ENCODE measurements at places on chromosomes 6 and 20.

GRCh38 chr6:152458648-152459644, 178.2 kb downstream of the SYNE1 start:
- DNase-seq = no peak

DNA sequence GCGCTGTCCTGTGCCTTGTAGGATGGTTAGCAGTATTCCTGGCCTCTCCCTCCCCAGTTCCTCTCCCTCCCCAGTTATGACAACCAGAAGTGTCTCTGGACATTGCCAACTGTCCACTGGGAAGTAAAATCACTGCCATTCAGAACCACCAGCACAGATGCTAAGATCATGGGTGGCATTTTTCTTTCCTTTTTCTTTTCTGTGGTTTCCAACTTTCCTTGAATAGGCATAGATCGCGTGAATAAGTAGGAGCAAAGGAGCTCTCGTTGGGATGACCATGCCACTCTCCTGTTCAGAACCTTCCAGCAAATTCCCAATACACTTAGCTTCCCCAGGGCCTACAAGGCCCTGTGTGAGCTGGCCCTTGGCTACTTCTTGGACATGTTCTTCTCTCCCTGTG, 59.0 kb downstream of the EYA2 start:
- DNase-seq = no peak

DNA sequence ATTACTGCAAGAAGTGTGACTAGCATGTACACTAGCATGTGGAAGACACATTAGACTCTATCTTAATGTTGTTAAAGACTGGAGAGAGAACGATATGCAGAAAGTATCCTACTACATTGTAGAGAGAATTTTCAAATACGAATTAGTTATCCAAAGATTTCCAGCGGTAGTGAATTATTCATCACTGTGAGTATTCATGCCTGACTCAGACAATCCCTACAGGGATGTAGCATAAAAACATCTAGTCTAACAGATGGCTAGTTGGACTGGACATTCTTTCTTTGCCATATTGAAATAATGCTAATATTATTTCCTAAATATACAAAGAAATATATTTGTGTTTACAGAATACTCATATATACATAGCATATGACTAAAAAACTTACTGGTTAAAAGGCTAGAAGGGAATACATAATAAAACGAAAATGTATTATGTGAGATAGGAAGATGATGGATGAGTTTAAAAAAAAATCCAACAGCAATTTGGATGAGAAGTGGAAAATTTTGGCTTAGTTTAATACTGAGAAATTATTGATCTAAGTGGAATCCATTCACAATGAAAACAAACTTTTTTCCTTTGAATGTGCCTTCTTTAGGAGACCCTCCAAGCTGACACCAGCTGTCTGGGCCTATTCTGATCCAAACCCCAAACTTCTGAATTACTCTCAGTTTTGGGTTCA, 580.7 kb downstream of the RFPL4B start:
- no peak for DNase-seq

DNA sequence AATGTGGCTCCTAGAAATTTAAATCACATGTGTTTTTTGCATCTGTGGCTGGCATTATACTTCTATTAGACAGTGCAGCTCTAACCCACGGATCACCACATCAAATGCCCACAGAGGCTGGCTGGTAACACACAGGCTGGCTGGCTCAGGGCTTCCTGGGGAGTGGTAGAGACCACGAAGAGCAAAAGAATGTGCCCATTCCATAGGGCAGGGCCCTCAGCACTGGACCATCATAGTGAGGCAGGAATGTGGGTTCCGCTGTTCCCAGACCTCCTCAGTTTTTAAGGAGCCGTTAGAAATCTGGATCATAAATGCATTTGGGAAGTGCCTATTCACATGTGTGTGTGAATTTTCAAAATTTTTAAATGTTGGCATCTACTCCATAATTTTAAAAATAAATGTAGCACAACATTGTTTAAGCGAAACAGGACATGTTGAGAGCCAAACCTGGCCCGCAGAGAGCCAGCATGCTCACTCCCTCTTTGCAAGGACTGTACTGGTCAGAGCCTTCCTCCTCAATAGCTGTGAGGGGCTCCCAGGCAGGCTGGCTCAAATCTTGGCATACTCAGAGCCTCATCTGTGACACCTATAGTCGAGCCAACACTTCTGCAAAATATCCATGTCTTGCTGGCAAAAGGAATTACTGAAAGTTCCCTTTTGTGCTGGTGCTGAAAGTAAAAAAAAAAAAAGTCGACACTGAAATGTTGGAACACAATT, 190.5 kb downstream of the FNDC1 start:
- no peak for DNase-seq

DNA sequence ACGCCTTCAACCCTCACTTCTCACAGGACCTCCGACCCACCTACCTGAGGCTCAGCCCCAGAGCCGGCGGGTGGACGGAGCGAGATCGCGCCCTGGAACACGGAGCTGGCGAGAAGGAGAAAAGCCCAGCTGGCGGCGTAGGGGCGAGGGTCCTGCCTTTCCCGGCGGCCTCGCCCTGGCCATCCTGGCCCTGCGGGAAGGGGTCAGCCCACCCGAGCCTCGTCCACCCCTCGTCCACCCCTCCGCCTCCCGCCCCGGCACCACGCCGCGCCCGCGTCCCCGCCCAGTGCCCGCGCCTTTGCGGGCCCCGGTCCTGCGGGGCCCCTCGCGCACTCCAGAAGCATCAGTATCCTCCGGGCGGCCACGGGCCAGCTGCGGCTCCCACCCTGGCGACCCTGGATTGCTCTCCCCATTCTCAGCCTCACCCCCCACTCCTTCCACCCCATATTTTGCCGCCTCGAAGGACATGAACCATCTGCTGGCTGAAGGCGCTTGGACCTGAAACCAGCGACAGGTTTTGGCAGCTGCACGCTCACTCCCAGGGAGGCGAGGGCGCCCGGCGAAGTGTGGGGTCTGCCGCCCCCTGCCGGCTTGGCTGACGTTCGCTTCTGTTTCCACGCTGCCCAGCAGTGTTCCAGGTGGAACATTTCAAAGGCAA, 65.1 kb downstream of the PLG start:
- no peak for DNase-seq

DNA sequence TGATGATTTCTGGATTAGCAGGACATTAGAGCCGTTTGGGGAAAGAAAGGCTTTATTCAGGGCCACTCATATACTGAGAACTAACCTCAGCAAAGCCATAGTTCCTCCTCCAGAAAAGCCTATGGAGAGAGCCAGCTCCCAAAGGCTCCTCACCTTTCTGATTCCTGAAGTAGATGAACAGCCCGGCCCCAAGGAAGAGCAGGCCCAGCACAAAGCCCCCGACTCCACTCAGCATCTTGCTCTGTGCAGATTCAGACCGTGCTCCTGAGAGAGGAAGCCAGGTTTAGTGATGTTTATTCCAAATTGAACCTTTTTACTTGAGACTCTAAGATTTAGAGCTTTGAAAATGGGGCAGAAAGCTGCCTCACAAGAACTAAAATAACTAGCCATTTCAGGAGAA, 9.1 kb downstream of the HLA-DRB1 start:
- no peak for DNase-seq

DNA sequence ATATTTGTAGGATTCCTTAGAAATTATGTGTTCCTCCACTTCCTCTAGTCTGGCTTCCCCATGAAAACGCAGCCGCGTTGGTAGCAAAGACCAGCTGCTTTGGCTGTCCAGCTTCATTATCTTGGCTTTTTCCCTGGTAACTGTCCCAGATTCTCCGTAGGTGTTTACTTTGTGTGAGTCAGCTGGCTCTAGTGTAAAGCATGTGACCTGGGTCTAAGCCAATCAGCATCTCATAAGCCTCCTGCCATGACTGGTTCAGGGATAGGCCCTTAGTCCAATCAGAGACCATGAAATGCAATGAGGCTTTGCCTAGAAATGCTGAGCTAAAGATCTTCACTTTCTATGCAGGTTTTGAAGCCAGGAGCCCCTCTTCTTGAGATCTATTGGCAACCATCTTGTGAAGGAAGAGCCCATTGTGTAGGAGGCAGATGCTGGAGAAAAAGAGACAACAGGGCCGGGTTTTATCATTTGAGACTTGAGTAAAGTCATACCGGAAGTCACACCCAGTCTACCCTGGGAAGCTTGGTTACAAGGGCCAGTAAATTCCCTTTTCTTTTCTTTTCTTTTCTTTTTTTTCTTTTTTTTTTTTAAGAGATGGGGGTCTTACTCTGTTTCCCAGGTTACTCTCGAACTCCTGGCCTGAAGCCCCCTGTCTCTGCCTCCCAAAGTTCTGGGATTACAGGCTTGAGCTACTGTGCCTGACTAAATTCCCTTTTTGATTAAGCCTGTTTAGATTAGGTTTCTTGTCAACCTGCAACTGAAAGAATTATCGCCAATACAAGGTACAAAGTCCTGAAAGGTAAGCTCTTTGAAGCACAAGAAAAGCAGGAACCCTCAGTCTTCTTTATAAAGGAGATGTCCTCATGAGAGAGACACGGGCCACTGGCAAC, 256.5 kb upstream of the RREB1 start:
- DNase-seq = no peak

- no peak for DNase-seq
These were observed 39.3 kb downstream of the GFOD1 start for GRCh38 chr6:13447949-13448724.

DNA sequence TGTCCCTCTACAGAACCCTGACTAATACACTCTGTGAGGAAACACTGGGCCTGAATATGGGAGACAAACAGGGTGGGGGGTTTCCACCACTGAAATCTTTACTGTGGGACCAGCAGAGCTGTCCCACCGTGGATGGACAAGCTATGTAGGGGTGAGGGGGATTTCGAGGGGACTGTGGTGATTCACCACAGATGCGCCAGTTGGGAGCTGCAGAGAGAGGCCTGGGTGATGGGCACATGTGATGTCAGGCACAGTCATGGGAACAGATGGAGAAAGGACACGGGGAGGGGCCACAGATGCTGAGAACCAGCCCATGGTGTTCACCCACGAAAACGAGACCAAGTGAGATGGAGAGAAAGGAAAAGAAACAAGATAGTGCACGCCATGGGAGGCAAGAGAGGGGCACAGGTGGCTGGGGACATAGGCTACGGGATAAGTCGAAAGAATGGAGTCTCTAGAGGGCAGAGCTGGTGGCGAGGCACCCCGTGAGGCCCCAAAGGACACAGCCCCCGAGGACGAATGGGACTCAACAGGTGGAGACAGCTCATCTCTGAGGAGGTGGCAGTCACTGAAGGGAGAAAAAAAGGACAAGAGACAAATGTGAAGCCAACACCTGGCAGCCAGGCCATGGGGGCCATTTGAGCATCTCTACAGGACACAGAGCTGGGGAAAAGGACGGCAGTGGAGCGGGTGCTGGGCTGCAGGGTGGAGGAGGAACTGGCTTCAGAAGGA, 10.5 kb upstream of the RAMACL start:
- DNase-seq = no peak

- DNase-seq = no peak
These were observed 40.9 kb downstream of the PTPRA start for GRCh38 chr20:2914160-2914559.

DNA sequence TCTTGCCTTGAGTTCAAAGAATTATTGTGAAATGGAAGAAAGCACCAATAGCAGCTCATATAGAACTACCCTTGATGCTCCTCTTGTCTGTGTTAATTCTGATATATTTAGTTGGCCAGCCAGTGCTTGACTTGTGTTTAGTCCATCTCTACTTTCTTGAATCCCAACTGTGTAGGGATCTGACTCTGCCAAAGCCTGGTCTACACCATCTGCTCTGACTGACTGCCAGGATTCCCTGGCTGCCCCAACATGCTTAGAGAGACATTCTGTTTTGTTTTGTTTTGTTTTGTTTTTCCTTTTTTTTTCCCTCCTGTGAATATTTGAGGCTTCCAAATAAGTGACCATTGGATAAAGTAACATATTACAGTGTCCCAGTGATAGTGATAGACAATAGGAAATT, 953.7 kb upstream of the MANEA start:
- DNase-seq = no peak

GRCh38 chr20:49637046-49637637, 69.2 kb upstream of the PTGIS start:
- no peak for DNase-seq

Data from activated naive CD8-positive, alpha-beta T cell treated with anti-CD3 and anti-CD28 coated beads, Interleukin-2, amount 50 U/mL, for 16 hours (primary cell).